ENCODE measurements at places on chromosomes 2 and 18.

DNA sequence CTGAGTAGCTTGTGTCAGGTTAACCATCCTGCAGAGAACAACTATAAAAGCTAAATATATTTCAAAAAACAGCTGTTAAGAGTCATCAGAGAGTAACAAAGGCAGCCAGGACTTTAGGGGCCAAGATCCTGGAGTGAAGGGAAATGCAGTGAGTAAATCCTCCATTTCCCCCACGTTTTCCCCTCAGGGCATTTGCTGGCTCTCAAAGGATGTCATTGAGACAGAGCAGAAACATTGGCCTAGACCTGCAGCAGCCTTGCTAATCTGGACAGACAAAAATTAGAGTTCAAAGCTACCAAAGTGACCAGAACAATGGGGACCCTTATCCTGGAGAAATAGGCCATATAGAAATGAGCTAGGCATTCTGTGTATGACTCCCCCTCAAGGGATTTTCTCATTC, 21.1 kb upstream of the KLHL29 start:
- no peak for DNase-seq

DNA sequence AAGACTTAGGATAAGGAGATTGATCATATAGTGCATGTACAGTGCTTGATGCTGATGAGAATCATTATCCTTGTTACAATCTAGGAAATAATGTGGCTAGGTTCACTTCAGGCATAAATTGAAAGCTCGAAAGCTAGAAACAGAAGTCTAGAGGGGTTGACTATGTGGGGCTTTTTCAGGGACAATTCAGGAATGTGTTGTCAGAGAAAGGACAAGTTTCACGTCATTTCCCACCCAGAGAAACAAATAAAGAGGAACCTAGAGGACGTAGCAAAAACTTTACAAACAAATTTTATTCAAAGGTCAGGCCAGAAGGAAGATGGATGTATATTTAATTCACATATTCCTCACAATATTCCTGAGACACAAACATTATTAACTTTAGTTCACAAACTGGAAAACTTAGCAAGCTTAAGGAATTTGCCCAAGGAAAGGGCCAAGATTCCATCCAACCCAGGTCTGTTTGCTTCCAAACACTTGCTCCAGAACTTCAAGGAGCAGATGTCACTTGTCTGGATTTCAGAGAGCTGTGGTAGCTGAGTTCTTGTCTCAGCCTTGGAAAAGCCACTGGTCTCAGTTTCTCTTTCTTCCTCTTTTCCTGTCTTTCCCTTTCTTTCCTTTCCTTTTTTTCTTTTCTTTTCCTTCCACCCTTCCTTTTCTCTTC, 7.4 kb downstream of the CYRIA start:
- DNase-seq = no peak

- no peak for DNase-seq
These were observed 109.9 kb downstream of the ZNF236 start for GRCh38 chr18:76932026-76932819.

GRCh38 chr2:214064471-214064870, 346.4 kb upstream of the VWC2L start:
- no peak for DNase-seq

Data from iPS DF 19.7 (cell line).